ENCODE measurements at places on chromosomes 6 and 20. TPM values are rescaled to one million over a fixed set of nuclear protein-coding genes. Genes with fewer than 3 reads are reported as not detected.

ARMC12 gene
- total RNA-seq = 1.9 TPM

GRCh38 chr20:12969071-12969669 is 39.6 kb upstream of the SPTLC3 start:
- no peak overlapping the region for H3K4me3 ChIP-seq
- no peaks in the 10 kb centered on the region for H3K27me3 ChIP-seq
- H3K27ac ChIP-seq = no peak overlapping the region
- DNase-seq = no peak
- H3K36me3 ChIP-seq = no peaks in the 10 kb centered on the region
- H3K4me1 ChIP-seq = no peaks in the 10 kb centered on the region

DNA sequence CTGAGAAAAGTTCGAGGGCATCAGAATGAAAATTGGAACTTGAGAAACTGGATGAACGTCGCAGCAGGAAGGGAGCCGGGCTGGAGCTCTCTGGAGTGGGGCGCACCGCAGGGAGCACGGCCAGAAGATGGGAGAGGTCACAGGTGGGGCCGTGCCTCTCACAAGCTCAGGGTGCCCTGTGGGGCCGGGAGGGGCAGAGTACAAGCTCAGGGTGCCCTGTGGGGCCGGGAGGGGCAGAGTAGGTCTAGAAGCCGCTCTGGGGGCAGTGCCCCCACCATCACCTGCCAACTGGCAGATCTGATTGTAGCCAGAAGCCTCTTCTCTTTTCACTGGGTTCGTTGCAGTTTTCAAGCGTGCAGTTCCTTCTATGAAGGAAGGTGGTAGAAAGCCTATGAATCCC is 61.1 kb upstream of the SNX9 start:
- H3K27ac ChIP-seq = no peak overlapping the region
- H3K27me3 ChIP-seq = no peaks in the 10 kb centered on the region
- H3K4me3 ChIP-seq = no peak overlapping the region
- H3K4me1 ChIP-seq = peaks cover 57% of the 10 kb centered on the region
- H3K36me3 ChIP-seq = no peaks in the 10 kb centered on the region

GRCh38 chr20:47125508-47125757 is 230.8 kb downstream of the EYA2 start:
- H3K36me3 ChIP-seq = no peaks in the 10 kb centered on the region
- H3K4me1 ChIP-seq = no peaks in the 10 kb centered on the region
- peaks cover 8% of the 10 kb centered on the region for H3K27me3 ChIP-seq
- no peak overlapping the region for H3K4me3 ChIP-seq

DNA sequence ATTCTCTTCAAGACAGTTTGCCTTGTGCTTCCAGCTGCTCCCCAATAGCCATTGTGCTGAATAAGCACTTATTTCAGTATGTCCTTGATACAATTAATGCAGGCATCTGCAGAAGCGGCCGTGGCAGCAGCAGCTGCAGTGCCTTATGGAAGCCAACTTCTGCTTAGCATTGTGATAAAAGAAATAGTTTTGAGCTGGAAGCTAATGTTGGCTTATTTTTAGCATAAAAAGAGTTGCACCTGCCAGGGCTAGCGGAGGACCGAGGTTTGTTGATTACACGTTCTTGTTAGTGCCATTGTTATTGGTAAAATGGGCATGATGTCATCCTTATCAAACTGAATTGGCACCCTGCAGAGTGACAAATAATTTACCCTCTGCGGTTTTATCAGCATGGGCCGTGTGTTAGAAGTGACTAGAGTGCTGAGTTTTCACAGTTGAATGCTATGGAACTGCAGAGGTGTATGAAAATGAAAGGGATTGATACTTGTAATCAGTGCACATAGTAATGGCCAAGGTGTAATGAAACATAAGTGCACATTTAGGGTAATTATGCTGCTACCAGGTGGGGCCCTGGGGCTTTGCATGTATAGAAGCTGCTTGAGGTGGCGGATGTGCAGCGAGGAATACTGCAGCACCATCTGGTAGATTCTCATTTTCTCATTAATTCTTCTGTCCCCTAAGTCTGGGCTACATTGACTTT is 334.3 kb downstream of the CDKAL1 start:
- no peaks in the 10 kb centered on the region for H3K4me1 ChIP-seq
- H3K27ac ChIP-seq = no peak overlapping the region
- no peak overlapping the region for H3K4me3 ChIP-seq
- H3K27me3 ChIP-seq = no peaks in the 10 kb centered on the region
- H3K36me3 ChIP-seq = no peaks in the 10 kb centered on the region
- DNase-seq = no peak

DNA sequence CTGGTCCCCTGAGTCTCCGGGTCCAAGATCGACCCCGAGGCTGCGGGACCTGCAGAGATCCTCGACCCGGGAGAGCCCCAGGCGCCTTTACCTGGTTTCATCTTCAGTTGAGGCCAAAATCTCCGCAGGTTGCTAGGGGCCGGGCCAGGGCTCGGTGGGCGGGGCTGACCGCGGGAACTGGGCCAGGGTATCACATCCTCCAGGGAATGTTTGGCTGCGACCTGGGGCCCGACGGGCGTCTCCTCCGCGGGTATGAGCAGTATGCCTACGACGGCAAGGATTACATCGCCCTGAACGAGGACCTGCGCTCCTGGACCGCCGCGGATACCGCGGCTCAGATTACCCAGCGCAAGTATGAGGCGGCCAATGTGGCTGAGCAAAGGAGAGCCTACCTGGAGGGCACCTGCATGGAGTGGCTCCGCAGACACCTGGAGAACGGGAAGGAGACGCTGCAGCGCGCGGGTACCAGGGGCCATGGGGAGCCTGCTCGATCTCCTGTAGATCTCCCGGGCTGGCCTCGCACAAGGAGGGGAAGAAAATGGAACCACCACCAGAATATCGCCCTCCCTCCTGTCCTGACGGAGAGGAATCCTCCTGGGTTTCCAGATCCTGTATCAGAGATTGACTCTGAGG is 53.8 kb upstream of the POLR1H start:
- peaks cover 3% of the 10 kb centered on the region for H3K36me3 ChIP-seq
- peaks cover 22% of the 10 kb centered on the region for H3K4me1 ChIP-seq
- peak overlapping the region; percentile 61 for H3K4me3 ChIP-seq
- peaks cover 37% of the 10 kb centered on the region for H3K27me3 ChIP-seq
- H3K27ac ChIP-seq = no peak overlapping the region

DNA sequence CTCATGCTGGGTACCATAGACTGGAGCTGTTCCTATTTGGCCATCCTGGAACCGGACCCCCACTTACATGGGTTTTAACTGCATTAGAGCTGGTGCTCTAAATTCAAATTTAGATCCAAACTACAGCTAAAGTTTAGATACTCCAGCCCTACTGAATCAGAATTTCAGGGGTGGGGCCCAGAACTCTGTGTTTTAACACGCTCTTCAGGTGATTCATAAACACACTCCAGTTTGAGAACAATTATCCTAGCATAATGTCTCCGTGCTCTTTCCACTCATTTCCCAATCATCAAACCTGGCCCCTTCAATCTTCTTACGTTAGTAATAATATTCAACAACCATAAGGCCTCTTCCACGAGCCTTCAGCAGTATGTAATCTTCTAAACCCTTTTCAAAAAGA is 15.3 kb downstream of the TRPC4AP start:
- peaks cover 9% of the 10 kb centered on the region for H3K4me1 ChIP-seq
- H3K27me3 ChIP-seq = no peaks in the 10 kb centered on the region
- H3K27ac ChIP-seq = no peak overlapping the region
- DNase-seq = no peak
- no peak overlapping the region for H3K4me3 ChIP-seq
- H3K36me3 ChIP-seq = peaks cover 16% of the 10 kb centered on the region

GRCh38 chr20:64210656-64211369 is 44.7 kb upstream of the PCMTD2 start:
- no peaks in the 10 kb centered on the region for H3K27me3 ChIP-seq
- H3K27ac ChIP-seq = no peak overlapping the region
- no peak for DNase-seq
- peaks cover 12% of the 10 kb centered on the region for H3K4me1 ChIP-seq
- H3K36me3 ChIP-seq = no peaks in the 10 kb centered on the region
- H3K4me3 ChIP-seq = no peak overlapping the region

XKR7 gene
- not detected for total RNA-seq
